ENCODE measurements at places on chromosomes 13 and 19. TPM values are rescaled to one million over a fixed set of nuclear protein-coding genes. Genes with fewer than 3 reads are reported as not detected.

CRLF1 gene
- 115 TPM for total RNA-seq

ACP7 gene
- not detected for total RNA-seq

POU2F2 gene
- 0.56 TPM for total RNA-seq

ZNF234 gene
- total RNA-seq: 9.9 TPM

B3GLCT gene
- 5.4 TPM for total RNA-seq

FOXO1 gene
- total RNA-seq: 91.7 TPM

KLK12 gene
- not detected for total RNA-seq

GARIN5A gene
- total RNA-seq: not detected

VASP gene
- total RNA-seq: 53.7 TPM

RASAL3 gene
- total RNA-seq: 6.9 TPM

HSD11B1L gene
- total RNA-seq: 8.4 TPM

RNF17 gene
- not detected for total RNA-seq

CEBPA gene
- total RNA-seq: 176 TPM

ZNF709 gene
- 1.8 TPM for total RNA-seq

KLC3 gene
- 0.36 TPM for total RNA-seq

TNNI3 gene
- not detected for total RNA-seq

HTR2A gene
- 0.84 TPM for total RNA-seq

PTGER1 gene
- total RNA-seq: not detected

CEACAM20 gene
- not detected for total RNA-seq

SUPT5H gene
- 67.5 TPM for total RNA-seq

C19orf38 gene
- total RNA-seq: 7.9 TPM

GIPC1 gene
- 50.8 TPM for total RNA-seq

ZNF682 gene
- 3.0 TPM for total RNA-seq

ZNF486 gene
- total RNA-seq: 4.1 TPM

AMER2 gene
- not detected for total RNA-seq

DCT gene
- total RNA-seq: 0.60 TPM

CEACAM21 gene
- total RNA-seq: 1.9 TPM

FAM216B gene
- total RNA-seq: 0.12 TPM

CCDC124 gene
- total RNA-seq: 34.7 TPM

ZNF135 gene
- 4.1 TPM for total RNA-seq

SLITRK5 gene
- total RNA-seq: 0.16 TPM

ZNF836 gene
- 15.1 TPM for total RNA-seq

RRAS gene
- total RNA-seq: 72.8 TPM

BRSK1 gene
- total RNA-seq: not detected

ZSWIM4 gene
- 5.0 TPM for total RNA-seq

ONECUT3 gene
- not detected for total RNA-seq

TPTE2 gene
- total RNA-seq: not detected

CLC gene
- total RNA-seq: not detected

CGB5 gene
- not detected for total RNA-seq

STXBP2 gene
- 29.7 TPM for total RNA-seq

PABPC3 gene
- not detected for total RNA-seq

TYROBP gene
- 171 TPM for total RNA-seq

COX7A1 gene
- total RNA-seq: 60.3 TPM

LRRC63 gene
- total RNA-seq: not detected

FXYD3 gene
- not detected for total RNA-seq

CBLC gene
- not detected for total RNA-seq
